ENCODE measurements at places on chromosomes 5 and 9.

- DNase-seq = no peak
These were observed 37.1 kb downstream of the PLPP1 start for GRCh38 chr5:55497712-55498111.

DNA sequence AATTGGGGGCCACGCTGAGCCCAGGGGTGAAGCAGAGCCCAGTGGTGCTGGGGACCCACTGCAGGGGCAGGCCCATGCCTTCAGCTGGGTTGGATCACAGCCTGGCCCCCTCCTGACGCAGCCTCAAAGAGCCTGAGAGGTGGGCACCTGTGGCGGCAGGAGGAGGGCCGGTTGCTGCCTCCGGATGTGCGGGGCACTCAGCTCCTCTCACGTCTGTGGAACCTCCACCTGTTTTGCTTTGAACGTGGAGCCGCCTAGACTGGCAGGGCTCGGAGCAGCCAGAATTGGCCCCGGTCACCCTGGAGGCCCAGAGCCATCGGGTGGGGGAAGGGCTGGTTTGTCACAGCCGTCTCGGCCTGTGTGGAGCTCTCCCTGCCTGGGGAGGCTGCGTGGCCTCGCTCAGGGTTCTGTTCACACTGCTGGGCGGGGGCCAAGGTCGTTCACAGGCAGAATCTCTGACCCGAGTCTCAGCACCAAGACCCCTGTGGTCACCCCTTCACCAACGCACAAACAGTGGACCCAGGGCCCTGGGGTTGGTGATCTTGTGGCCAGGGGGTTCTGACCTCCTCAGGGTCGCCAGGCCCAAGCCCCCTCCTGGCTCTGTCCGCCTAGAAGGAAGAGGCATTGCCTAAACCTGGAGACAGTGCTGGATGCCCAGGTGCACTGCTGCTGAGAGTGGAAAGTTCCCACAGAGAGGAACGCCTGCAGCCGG is 9.2 kb upstream of the SLC9A3 start:
- no peak for DNase-seq

- DNase-seq = no peak
These were observed at the start of gene PCDHGA4 for GRCh38 chr5:141354900-141355469. PCDHGA4 (plus strand) TSS chr5:141355021; CDS start chr5:141355108, 87 bp downstream.

- no peak for DNase-seq
These were observed 216.9 kb downstream of the DEPDC1B start for GRCh38 chr5:60483050-60483449.

DNA sequence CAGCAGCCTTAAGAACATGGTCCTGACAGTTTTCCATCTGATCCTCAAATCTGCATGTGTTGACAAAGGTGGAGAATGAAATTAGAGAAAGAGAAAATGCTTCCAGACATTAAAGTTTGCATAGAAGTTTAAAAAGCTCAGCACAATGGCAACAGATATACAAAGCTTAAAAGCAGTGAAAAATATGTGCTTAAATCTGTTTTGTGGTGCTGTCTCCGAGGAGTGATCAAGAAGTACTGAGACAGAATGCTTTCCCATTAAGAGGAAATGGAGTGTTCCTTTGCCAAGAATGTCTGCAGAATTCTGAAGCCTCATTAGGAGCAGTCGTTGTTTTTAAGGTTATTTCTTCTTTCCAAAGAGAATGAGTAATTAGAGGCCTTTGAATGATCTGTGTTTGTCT is 131.4 kb downstream of the MCTP1 start:
- DNase-seq = no peak

All from T-helper 1 cell (primary cell).